ENCODE measurements at places on chromosomes 7 and 10. TPM values are rescaled to one million over a fixed set of nuclear protein-coding genes. Genes with fewer than 3 reads are reported as not detected.

Gene DDC
- not detected for total RNA-seq

Gene GIMAP1
- 9.8 TPM for total RNA-seq

Gene SPOCK2
- 69.2 TPM for total RNA-seq

Gene CCDC136
- total RNA-seq, result 8.7 TPM

Gene CYP3A7
- not detected for total RNA-seq

Gene IRF5
- 7.8 TPM for total RNA-seq

Gene ABCB1
- 22.2 TPM for total RNA-seq

Gene PNLIPRP1
- total RNA-seq, result not detected

Gene GPR26
- not detected for total RNA-seq

Gene NAT16
- not detected for total RNA-seq

Gene NUDT1
- total RNA-seq, result 89.8 TPM

Gene AZGP1
- not detected for total RNA-seq

Gene GIMAP5
- 70.4 TPM for total RNA-seq

Gene CREB3L2
- total RNA-seq, result 25.0 TPM

Gene KIF20B
- total RNA-seq, result 40.4 TPM

Gene EPDR1
- total RNA-seq, result 1.4 TPM

Gene ZKSCAN1
- 53.4 TPM for total RNA-seq

Gene TUBB8
- total RNA-seq, result not detected

Gene TFEC
- total RNA-seq, result 0.35 TPM

Gene ANKRD1
- total RNA-seq, result not detected

Gene RSU1
- 66.4 TPM for total RNA-seq

Gene SPDYE6
- not detected for total RNA-seq

Gene DLX5
- total RNA-seq, result not detected

Gene CYP2C19
- total RNA-seq, result not detected

Gene NUTM2A
- total RNA-seq, result 0.48 TPM

Gene NXPH1
- total RNA-seq, result not detected

Gene SPRN
- not detected for total RNA-seq

Gene NEUROG3
- total RNA-seq, result not detected

Gene OR6B1
- total RNA-seq, result not detected

Gene KAZALD1
- total RNA-seq, result 0.18 TPM

Gene FAM25G
- total RNA-seq, result not detected

Gene HOXA2
- not detected for total RNA-seq

Gene DOCK1
- 0.18 TPM for total RNA-seq

Gene TFPI2
- not detected for total RNA-seq

Gene CAMK2B
- 0.42 TPM for total RNA-seq

Gene HOXA11
- not detected for total RNA-seq

Gene SLC16A12
- total RNA-seq, result not detected

Gene TMEM236
- 0.09 TPM for total RNA-seq

Gene SLC18A3
- total RNA-seq, result not detected

Gene SFMBT2
- 18.3 TPM for total RNA-seq

Gene AGAP5
- total RNA-seq, result 7.4 TPM

Gene SCART1
- 1.5 TPM for total RNA-seq

Gene ACTL6B
- not detected for total RNA-seq

Gene RBP3
- not detected for total RNA-seq

Gene ANXA8
- not detected for total RNA-seq

Gene LUC7L2
- total RNA-seq, result 164 TPM

Measured in CD8-positive, alpha-beta memory T cell (primary cell).